ENCODE measurements at places on chromosomes 2 and 18. TPM values are rescaled to one million over a fixed set of nuclear protein-coding genes. Genes with fewer than 3 reads are reported as not detected.

CHN1 gene
- total RNA-seq: 1.0 TPM

RAB27B gene
- total RNA-seq: 0.98 TPM

OR6B2 gene
- total RNA-seq: not detected

POLR1A gene
- 15.1 TPM for total RNA-seq

SPDYA gene
- 0.42 TPM for total RNA-seq

CNDP1 gene
- 10.4 TPM for total RNA-seq

PGAP1 gene
- 2.2 TPM for total RNA-seq

CABYR gene
- 2.6 TPM for total RNA-seq

All from right lobe of liver (tissue), 6 donors.